ENCODE measurements at places on chromosomes 2 and 18.

DNA sequence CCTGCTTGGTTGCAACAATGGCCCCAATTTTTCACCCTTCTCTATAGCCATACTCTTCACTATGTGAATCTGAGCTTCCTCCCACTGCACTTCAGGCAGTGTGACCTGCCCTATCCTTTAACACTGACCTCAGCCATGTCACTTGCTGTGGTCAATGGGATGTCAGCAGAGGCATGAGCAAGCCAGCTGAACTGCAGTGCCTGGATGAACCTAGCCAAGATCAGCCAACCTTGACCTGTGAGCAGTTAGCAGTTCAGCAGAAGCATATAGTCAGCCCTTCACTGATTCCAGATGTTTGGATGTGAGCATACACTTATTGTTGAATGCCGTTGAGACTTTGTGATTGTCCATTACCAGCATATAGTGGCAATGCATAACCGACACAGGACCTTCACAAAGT is 63.4 kb upstream of the BOD1L2 start:
- no peaks in the 10 kb centered on the region for H3K4me1 ChIP-seq
- H3K36me3 ChIP-seq, result no peaks in the 10 kb centered on the region
- no peak overlapping the region for H3K27ac ChIP-seq

DNA sequence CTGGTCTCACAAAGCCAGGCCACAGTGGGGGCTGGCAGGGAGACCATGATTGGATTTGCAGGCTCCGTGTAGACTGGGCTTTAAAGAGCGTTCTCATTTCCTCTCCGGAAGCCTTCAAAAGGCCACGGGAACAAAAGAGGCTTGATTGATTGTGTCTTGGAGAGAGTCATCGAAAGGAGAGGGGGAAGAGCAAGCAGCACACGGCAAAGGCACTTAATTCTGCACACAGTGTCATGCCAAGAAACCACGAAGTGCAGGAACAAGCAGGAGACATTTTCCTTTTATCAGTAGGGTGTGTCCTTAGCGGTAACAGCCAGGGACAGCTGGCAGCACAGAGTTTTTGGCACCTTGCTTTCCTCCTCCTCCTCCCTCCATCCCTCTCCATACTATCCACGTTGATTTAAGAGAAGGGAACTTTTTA is 47.7 kb downstream of the GLI2 start:
- H3K4me3 ChIP-seq, result no peak overlapping the region
- H3K27me3 ChIP-seq, result peaks cover 7% of the 10 kb centered on the region
- DNase-seq, result peak; percentile 45
- no peaks in the 10 kb centered on the region for H3K36me3 ChIP-seq
- H3K27ac ChIP-seq, result no peak overlapping the region

DNA sequence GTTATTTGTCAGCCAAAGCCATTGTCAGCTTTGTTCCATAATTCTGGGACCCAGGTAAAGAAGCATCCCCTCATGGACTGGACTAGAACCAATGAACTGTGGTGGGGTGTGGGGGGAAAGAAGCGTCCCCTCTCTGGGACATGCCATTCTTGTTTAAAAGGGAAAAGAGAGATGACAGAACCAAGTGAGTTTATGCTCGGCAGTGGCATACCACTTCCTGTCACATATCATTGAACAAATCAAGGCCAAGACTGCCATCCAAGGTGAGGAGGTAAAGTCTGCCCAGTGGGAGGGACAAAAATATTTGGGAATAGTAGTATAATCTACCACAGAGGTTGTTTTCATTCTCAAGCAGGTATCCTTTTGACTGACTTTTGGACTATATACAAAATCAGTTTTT is 4.7 kb upstream of the GLS start:
- no peaks in the 10 kb centered on the region for H3K36me3 ChIP-seq
- H3K4me1 ChIP-seq, result no peaks in the 10 kb centered on the region

- no peaks in the 10 kb centered on the region for H3K27me3 ChIP-seq
- H3K27ac ChIP-seq, result no peak overlapping the region
- H3K4me3 ChIP-seq, result no peak overlapping the region
- no peaks in the 10 kb centered on the region for H3K4me1 ChIP-seq
- no peak for DNase-seq
These were observed 85.8 kb downstream of the CERS6 start for GRCh38 chr2:168541858-168542257.

DNA sequence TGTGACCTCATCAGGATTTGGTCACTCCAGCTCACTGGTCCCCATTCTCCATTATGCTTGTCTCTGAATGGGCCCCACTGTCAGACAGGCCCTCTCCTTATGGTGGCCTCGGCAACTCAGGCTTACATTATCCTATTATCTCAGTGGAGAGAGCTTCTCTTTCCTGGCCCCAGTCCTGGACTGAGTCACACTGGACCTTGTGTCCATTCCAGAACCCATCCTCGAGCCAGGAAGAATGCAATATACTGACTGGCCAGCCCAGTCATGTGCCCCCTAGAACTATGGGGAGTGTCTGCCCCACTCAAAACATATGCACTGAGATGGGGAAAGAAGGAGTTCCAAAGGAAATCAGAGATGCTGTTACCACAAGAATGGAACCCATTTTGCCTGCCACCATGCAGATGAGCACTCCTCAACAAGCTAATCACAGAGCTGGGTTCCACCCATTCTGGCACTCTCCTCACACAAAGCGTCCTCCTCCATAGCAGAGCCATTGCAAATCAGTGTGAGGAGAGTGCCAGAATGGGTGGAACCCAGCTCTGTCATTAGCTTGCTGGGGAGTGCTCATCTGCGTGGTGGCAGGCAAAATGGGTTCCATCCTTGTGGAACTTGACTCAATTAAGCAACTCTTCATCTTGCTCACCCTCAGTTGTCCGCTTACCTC is 71.9 kb downstream of the CHRNA1 start:
- H3K4me3 ChIP-seq, result no peak overlapping the region
- H3K27ac ChIP-seq, result no peak overlapping the region
- H3K36me3 ChIP-seq, result no peaks in the 10 kb centered on the region
- DNase-seq, result no peak

DNA sequence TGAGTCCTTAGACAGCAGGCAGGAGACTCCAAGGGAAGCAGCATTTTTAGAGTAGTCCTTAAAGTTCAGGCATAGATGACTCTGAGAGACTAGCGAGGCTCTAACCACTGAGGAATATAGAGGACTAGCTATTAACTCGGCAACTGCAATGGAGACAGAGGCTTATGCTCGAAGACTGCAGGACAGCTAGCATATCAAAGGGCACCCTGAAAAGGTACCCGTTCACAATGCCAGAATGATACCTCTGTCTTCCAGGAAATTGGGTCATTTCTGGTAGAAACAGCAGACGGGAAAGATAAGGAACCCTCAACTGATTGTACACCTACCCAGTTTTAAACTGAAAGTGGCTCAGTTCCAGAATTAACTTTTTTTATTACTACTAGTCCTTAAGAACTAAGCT is 1204.0 kb upstream of the ZEB2 start:
- H3K36me3 ChIP-seq, result no peaks in the 10 kb centered on the region
- no peak for DNase-seq
- no peak overlapping the region for H3K27ac ChIP-seq
- no peaks in the 10 kb centered on the region for H3K4me1 ChIP-seq
- no peaks in the 10 kb centered on the region for H3K27me3 ChIP-seq

DNA sequence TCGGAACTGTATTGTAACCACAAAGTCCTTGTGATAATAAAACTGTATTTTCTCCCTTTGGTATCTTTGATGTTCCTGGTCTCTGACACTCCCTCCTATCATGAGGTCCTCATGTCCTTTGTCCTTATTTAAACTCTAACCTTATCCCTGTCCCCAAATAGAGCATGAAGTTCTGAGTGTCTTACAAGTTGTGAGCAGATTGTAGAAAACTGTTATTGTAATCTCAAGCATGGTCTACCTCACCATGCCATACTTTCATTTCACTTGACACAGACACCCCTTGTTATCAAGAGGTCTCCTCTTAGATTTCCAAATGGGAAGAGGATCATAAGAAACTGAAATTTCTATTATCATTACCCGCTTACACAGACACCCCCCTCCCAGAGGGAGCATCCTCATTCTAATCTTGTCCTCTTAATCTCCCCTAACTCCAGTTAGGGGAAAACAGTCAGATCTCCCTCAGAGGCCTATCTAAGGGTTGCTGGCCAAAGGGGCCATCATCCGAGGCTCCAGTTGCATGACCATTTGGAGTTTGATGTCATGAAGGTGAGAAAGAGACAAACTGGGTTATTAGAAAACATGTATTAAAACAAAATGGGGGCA is 29.0 kb downstream of the MYO3B start:
- H3K4me1 ChIP-seq, result no peaks in the 10 kb centered on the region
- no peaks in the 10 kb centered on the region for H3K36me3 ChIP-seq
- H3K27me3 ChIP-seq, result no peaks in the 10 kb centered on the region
- no peak overlapping the region for H3K27ac ChIP-seq
- H3K4me3 ChIP-seq, result no peak overlapping the region

DNA sequence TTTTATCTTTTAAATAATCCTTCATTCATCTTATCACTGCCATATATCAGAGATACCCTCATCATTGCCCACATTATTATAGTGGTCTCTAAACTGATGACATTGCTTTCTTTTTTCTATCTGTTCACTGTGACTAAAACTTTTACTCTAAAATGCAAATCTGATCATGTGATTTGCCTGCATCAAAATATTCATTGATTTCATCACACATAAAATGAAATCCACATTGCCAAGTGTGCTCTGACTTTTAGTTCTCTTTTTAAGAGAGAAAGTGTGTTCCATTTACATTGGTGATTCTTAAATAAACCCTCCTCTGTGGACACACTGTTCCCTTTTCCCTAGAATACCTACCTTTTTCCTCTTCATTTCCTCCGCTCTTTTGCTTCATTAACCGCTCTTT is 7.5 kb downstream of the REL start:
- H3K36me3 ChIP-seq, result peaks cover 15% of the 10 kb centered on the region
- H3K27me3 ChIP-seq, result no peaks in the 10 kb centered on the region
- no peak overlapping the region for H3K4me3 ChIP-seq
- peaks cover 50% of the 10 kb centered on the region for H3K4me1 ChIP-seq

- H3K4me1 ChIP-seq, result peaks cover 14% of the 10 kb centered on the region
- H3K27me3 ChIP-seq, result no peaks in the 10 kb centered on the region
- H3K36me3 ChIP-seq, result peaks cover 33% of the 10 kb centered on the region
- no peak for DNase-seq
These were observed 44.0 kb downstream of the KLF7 start for GRCh38 chr2:207121784-207122183.

- H3K4me1 ChIP-seq, result no peaks in the 10 kb centered on the region
- H3K27me3 ChIP-seq, result no peaks in the 10 kb centered on the region
- no peak overlapping the region for H3K27ac ChIP-seq
- no peak overlapping the region for H3K4me3 ChIP-seq
- H3K36me3 ChIP-seq, result no peaks in the 10 kb centered on the region
- no peak for DNase-seq
These were observed 50.9 kb upstream of the CD226 start for GRCh38 chr18:69998523-69998987.

GRCh38 chr2:42787788-42788477 is 4.5 kb downstream of the HAAO start:
- H3K27me3 ChIP-seq, result peaks cover 8% of the 10 kb centered on the region
- DNase-seq, result no peak
- no peak overlapping the region for H3K4me3 ChIP-seq
- H3K27ac ChIP-seq, result no peak overlapping the region

GRCh38 chr2:37683241-37683640 is 11.8 kb upstream of the CDC42EP3 start:
- no peaks in the 10 kb centered on the region for H3K36me3 ChIP-seq
- peaks cover 25% of the 10 kb centered on the region for H3K4me1 ChIP-seq
- no peak for DNase-seq
- no peak overlapping the region for H3K27ac ChIP-seq
- H3K27me3 ChIP-seq, result no peaks in the 10 kb centered on the region
- H3K4me3 ChIP-seq, result no peak overlapping the region

GRCh38 chr2:70258532-70258875 is 567 bp downstream of the PCYOX1 start:
- peaks cover 40% of the 10 kb centered on the region for H3K36me3 ChIP-seq
- H3K27me3 ChIP-seq, result no peaks in the 10 kb centered on the region
- peak overlapping the region; percentile 81 for H3K4me3 ChIP-seq
- H3K27ac ChIP-seq, result peak overlapping the region; percentile 91
- DNase-seq, result peak; percentile 79

- no peaks in the 10 kb centered on the region for H3K36me3 ChIP-seq
- no peak for DNase-seq
- H3K4me3 ChIP-seq, result no peak overlapping the region
- H3K27ac ChIP-seq, result peak overlapping the region; percentile 90
These were observed 45.0 kb downstream of the SLC4A1AP start for GRCh38 chr2:27708666-27709065.

DNA sequence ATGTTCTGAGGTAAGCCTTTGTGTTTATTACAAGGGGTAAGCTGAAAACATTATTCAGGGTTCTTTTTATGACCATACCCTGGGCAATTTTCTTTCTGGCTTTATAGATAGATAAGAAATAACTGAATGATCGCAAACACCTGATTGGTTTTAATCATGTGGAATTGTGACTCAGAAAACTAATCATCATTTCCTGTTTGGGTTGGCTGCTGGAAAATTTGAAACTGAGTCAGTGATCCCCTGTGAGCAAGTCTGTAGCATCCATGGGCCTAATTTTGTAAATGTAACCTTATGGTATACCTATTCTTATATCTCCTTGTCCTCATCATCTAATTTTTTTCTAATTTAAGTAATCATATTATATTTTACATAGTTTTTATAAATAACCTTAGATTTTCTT is 34.3 kb downstream of the CCDC68 start:
- no peak overlapping the region for H3K27ac ChIP-seq
- H3K36me3 ChIP-seq, result peaks cover 25% of the 10 kb centered on the region
- no peaks in the 10 kb centered on the region for H3K27me3 ChIP-seq
- no peak overlapping the region for H3K4me3 ChIP-seq
- no peak for DNase-seq

DNA sequence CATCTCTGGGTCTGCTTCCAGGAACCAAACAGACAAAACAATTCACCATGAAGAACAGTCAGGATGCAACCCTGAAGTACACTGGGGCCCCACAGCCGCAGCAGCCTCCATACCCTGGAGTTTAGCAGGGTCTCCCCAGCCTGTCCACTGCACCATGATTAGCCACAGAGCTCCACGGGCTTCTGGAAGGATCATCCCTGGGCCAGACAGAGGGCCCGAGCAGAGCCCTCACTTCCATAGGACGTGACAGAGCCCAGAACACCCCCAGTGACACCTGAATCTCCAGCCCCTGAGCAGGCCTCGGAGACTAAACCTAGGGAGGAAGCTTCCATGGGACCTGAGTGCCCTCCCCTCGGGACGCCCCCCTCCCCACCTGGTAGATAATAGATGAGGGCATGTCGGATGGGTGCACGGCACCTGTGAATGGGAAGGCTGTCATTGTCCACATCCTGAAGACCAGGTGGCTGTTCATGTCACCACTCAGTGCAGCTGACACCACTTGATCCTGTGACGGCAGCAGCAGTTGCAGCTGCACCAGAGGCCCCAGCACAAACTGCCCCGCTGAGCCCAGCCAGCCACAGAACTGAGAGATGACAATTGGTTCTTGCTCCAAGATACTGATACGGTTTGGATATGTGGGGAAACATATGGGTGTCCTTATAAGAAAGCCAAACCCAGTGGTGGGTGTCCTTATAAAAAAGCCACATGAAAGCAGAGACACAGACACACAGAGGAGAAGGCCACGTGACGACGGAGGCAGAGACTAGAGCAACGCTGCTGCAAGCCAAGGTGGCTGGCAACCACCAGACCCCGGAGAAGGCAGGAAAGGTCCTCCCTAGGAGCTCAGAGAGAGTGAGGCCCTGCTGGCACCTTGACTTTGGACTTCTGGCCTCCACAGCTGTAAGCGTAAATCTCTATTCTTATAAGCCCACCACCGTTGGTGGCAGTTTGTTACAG is 23.2 kb downstream of the KIF1A start:
- H3K27me3 ChIP-seq, result peaks cover 11% of the 10 kb centered on the region
- H3K4me3 ChIP-seq, result no peak overlapping the region
- no peak for DNase-seq
- no peak overlapping the region for H3K27ac ChIP-seq
- H3K4me1 ChIP-seq, result no peaks in the 10 kb centered on the region

GRCh38 chr2:219509780-219510511 is 4.3 kb upstream of the ASIC4 start:
- DNase-seq, result peak; percentile 88
- H3K36me3 ChIP-seq, result peaks cover 26% of the 10 kb centered on the region
- H3K4me1 ChIP-seq, result peaks cover 49% of the 10 kb centered on the region

Measured in stomach (tissue), 19 donors.